AG09309 (cell line): ENCODE measurements at places on chromosomes 16 and 17.

GRCh38 chr17:42783062-42783790 lies 2.8 kb downstream of the WNK4 start:
- DNase-seq, result peak; percentile 40

GRCh38 chr17:50355336-50355700 lies 9.4 kb downstream of the XYLT2 start:
- DNase-seq, result no peak

DNA sequence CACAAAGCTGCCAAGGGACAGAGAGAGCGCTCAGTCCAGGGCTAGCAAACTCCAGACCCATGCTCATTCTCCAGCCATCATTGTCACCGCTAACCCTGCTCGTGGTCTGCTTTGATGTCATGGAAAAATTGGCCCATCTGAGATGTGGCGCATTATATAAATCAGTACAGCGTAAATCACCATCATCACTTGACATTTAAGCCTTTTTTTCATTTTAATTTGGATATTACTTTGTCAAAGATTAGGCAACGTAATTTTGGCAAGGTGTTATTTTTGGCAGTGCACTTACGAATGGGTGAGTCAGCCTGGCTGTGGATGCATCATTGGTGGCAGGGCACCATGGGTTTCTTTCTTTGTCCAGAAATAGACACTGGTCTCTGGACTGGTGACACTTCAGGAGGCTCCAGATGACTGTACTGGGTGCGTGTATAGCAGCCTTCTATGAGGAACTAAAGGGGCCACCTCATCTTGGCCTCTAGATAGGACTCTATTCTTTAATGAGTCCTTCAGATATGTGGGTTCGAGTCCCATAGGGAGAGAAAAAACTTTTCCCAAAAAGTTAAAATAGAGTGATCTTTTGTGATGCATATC lies 166.3 kb downstream of the MSI2 start:
- peak; percentile 5 for DNase-seq

GRCh38 chr16:55116165-55116920 lies 185.7 kb downstream of the IRX5 start:
- DNase-seq, result peak; percentile 98

- DNase-seq, result no peak
Observed at GRCh38 chr17:44359458-44360143, 4.1 kb downstream of the FAM171A2 start.

DNA sequence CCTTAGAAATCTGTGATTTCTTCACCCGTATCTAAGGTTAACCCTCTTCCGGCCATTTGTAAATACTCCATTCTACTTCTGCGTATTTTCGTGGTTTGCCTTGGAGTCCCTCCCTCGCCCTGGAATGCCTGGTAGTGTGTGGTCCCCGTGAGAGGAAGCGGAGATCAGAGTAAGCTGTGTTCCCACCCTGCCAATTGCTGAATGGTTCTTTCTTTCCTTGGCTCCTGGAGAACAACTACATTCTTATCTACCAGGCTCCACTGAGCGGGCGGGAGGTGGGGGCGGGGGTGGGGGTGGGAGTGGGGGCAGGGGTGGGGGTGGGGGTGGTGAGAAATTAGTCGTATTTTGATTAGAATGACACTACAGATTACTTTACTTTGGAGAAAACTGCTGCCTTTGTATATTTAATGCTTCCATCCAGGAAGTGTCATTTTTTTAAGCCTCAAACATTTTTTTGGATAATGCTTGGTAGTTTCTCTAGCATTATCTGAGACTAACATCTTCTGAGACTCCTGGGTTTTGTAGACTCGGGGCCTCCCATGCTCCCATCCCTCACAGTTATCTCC lies 20.9 kb upstream of the FASN start:
- no peak for DNase-seq

DNA sequence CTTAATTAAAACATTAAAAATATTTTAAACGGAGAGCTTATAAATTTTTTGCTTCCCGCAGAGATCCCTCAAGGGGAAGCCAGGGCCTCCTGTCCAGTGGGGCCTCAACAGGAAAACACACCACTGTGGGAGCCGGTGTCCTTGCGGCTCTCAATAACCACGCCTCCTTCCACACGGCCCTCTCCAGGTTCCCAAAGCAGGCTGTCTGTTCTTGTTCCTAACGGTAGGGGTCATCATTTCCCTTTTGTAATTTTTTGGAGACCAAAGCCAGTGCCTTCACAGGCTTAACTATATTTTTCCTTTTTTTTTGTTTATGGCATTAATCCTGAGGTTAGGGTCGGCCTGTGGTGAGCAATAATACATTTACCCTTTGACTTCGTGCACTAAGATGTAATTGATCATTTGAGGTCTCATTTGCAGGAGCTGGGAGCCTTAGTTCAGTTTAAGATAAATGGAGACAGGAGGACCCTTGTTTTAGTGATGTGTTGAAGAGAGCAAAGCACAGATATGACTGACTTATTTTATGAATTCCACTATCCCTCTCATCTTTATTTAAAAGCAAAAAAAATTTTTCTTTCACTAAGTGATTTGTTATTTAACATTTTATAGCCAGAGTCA lies 77.5 kb upstream of the N4BP1 start:
- peak; percentile 16 for DNase-seq

DNA sequence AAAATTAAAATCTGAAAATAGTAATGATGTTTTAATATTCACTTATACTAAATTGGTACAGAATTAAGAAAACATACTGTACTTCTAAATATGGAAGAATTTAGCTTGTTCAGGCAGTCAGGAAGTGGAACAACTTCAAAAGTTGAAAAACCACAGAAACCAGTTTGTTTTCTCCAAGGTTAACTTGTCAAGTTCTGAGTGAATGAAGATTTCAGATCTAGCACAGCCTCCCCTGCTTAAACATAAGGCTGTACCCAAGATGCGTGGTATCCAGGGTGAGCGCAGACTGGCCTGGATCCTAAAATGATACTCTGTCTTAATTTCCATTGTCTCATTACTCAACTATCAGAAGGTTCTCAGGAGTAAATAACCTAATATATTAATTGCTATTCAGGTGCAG lies 730.7 kb upstream of the KIF2B start:
- no peak for DNase-seq

GRCh38 chr17:57735707-57736106 lies 9.4 kb downstream of the CCDC182 start:
- no peak for DNase-seq

DNA sequence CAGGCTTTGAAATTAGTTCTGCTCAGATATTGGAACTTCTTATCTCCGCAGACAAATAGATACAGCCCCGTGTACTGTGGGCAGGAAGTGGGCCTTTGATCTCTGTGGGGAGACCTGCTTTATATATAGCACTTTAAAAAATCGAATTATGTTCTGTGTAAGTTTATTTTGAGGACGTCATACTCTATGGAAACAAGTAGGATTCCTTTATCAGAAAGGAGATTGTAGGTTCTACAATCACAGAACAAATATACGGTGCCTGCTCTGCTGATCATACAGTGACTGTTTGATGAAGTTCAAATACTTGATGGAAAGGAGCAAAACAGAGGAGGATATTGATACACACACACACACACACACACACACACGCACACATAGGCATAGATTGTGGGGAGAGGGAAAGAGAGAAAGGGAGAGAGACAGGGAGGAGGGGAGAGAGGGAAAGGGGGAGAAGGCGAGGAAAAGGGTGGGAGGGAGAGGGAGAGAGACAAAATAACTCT lies 14.7 kb upstream of the TMEM220 start:
- no peak for DNase-seq

GRCh38 chr17:51120357-51120738 lies 320 bp downstream of the SPAG9 start:
- no peak for DNase-seq
